ENCODE measurements at places on chromosomes 4 and X.

DNA sequence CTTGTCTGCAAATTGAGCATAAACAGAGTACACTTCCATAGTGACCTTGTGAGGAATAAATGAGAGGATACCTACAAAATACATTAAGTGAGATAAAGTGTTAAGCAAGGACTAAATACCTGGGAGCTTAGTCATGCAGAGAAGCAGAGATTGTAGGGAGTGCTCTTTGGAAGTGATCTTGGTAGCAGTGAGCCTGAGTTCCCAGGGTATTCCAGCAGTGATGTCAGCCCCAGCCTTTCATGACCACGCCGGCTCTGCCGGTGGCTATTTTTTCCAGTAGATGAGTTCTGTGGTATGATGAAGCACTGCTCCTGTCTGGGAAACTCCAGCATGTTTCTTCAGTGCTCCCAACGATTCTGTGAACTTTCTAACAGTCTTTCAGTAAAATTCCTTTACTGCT, 391.5 kb upstream of the IGFBP7 start:
- no peak for DNase-seq

DNA sequence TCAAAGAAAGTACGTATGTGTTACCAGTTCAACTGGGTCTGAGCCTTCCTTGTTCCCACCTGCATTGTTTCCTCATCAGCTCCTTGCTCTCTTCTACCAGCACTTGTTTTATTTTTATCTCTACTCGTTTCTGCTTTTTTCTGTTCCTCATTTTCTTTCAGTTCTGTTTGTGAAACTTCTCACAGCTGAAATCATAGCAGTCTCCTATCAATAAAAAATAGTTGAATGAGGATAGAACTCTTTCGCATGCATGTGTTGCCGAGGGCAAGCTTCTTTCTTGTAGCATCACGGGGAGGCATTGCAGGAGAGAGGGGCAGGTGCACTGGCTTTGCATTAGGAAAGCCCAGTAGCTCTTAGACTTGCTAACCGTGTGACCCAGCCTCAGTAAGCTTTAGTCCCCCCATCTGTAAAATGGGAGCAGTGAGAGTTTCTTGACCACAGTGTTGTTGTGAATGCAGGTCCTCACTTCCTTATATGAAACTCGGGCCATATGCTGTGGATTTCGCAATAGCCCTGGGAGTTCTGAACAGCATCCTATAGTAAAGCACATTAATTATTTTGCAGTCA, 24.7 kb downstream of the OFD1 start:
- no peak for DNase-seq

DNA sequence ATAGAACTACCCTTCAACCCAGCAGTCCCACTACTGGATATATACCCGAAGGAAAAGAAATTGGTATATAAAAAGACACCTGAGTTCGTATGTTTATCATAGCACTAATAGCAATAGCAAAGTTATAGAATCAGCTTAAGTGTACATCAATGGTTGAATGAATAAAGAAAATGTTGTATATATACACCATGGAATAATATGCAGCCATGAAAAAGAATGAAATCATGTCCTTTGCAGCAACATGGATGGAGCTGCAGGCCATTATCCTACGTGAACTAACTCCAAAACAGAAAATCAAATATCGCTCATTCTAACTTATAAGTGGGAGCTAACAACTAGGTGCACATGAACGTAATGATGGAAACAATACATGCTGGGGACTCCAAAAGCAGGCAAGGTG, 143.5 kb upstream of the GK2 start:
- DNase-seq = no peak

DNA sequence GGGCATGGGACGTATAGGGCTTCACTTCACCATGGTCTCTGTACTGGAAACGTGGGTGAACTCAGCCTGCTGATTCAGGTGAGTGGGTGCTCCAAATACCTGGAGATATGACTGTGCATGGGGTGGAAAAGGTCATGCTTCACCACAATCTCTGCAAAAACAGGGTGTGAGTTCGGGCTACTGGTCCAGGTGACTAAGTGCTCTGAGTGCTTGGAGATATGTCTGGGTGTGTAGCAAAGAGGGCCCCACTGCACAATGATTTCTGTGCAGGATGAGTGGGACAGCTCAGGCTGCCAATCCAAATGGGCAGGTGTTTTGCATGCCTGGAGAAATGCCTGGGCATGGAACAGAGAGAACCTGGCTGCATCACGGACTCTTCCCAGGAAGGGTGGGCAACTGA, 11.2 kb upstream of the CPXCR1 start:
- no peak for DNase-seq

DNA sequence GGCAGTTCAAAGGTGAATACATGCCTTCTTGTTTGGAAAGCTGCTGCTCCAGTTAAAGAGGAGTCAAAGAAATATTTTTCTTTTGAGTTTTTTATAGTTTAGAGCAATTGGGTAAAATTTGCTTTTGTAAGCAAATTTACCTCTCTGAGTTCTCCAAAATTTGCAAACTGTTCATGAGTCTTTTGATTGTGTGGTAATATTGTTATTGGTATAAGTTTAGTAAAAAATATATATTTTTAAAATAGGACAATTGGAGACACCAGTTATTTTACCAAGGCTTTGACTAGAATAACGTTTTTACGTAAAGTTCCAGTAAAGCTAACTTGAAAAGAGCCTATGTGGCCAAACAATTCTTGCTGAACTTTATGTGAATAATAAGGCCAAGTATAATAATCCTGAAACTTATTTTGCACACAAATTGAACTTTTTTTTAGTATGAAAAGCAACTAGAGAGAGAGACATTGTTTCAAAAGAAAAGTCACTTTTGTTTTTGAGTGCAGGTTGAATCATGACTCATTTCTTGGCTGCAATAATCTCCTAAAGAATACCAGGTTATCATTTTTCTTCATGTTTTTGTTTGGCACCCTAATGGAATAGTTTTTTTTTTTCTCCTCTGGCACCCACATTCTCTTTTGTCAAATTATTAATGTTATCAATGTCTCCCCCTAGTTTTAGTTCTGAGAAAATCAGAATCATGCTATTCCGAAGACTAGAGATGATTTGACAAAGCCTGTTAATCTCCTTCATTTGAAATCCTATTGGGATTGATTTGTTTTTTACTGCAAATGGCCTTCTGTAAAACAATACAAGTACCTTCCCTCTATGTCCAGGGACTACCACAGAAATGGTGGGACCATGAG, 57.1 kb downstream of the UGT2B10 start:
- DNase-seq = no peak

GRCh38 chrX:4710618-4711433, 997.4 kb upstream of the PRKX start:
- DNase-seq = no peak

- no peak for DNase-seq
Observed at GRCh38 chr4:56844802-56845580, 23.5 kb upstream of the SPINK2 start.

DNA sequence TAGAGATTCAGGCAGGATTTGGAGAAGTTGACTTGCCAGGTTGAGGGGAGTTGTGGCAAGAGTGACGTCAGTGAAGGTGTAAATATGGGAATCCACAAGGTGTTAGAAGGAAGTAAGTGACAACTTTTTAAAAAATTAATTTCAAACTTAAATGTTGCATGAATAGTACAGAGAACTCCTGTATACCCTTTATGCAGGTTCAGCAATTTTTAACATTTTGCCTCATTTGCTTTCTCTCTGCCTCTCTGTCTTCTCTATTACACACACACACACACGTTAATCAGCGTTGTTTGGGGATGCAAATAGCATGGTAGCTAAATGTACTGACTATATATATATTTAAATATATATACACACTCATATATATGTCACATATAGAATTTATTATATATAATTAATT, 273.7 kb downstream of the SMARCA1 start:
- no peak for DNase-seq

DNA sequence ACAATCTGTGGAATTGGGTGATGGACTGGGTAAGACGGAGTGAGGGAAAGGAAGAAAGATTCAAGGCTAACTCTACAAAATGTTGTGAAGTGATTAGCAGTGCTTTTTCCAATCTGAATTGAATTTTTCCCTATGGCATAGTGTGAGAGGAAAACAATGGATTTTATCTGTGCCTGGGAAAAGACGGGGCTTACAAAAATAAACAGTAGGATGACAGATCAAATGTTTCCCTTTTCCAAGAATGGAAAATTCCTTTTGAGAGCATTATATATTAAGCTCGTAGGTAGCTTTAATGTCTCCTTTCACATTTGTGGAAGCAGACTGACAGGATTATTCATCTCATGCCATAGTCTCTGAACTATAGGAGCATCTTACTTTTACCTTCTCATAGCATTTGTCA, 27.8 kb downstream of the ATP11C start:
- DNase-seq = no peak

DNA sequence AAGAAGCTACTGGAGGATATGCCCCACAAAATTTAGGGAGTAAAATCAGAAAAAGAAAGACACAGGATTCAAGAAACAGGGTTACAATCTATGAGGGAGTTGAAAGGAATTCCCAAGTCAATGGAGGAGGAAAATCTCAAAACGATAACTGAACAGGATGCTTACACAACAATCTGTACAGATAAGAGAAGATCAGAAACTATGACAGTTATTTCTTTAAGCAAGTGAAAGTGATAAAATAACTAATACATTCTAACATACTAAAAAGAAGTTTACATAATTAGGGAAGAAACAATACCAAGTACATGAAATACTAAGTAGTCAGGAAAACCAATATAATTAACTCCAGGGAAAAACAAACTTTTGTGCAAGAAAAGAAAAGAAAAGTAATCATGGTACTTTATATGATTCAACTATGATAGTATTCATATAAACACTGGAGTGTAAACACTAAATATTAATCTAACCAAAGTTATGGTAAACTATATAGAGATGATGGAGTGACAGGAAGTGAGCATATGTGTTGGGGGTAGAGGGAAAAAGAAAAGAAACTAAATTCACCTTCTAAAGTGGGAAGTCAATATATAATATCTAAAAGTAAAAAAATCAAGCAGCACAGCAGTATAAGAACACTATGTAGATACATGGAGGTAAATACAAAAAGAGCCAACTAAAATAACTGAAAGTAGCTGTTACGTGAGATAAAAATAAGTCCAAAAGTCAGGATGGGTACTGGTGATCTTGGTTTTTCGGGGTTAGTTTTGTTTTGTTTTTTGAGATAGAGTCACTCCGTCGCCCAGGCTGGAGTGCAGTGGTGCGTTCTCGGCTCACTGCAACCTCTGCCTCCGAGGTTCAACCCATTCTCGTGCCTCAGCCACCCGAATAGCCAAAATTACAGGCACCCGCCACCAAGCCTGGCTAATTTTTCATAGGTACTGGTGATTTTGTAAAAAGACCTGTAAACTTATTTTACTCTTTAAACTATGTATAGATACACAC, 99.3 kb downstream of the TEX11 start:
- no peak for DNase-seq

- DNase-seq = no peak
Observed at GRCh38 chrX:131729295-131729694, 185.4 kb downstream of the OR13H1 start.
